ENCODE measurements at places on chromosomes 11 and 22.

- peak; percentile 93 for DNase-seq
Measured at GRCh38 chr11:122717264-122717867, 61.8 kb downstream of the UBASH3B start.

DNA sequence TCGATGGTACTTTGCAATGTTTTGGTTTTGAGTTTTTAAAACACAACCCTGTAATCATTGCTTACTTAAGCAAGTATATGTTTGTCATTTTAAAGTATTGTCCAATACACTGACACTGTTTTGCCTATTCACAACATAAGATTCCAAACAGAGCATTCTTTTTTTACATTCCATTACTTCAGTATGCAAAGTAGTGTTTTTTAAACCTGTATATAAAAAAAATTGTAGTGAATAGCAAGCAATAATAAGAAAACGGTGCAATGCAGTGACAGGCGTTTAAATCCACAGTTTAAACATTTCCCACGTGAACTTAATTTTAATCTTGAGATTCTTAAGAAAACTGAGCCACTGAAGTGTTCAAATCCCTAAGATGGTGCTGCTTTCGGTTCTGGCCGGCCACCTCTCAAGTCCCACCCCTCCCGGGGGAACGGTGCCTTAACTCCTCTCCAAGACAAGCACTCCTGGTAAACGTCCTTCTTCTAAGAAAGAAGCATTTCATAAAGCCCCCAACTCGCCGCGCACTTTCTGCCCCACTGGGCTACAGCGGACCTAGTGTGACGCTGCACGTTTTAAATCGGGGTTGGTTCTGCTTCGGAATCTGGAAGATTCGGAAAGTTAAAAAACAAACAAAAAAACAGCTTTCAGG lies 2.9 kb downstream of the PGR start:
- DNase-seq: peak; percentile 7

DNA sequence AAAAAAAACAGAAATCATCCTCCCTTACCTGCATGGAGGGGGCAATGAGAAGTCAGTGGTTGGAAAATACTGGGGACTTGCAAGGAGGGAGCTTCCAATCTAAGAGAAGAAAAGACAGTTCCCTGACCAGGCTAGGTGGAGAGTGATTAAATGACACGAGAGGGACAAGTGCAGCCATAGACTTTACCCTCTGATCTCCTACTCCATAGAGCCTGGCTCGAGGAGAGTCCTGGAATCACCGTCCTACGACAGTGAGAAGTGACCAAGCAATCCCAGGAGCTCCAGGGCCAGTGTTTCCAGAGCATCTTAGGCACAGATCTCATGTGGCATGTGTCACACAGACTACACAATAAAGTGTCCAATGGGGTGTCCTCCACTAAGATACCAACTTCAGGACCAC lies 25.7 kb downstream of the MYH9 start:
- no peak for DNase-seq

- DNase-seq: no peak
Measured at GRCh38 chr22:27125539-27125938, 468.2 kb downstream of the MIAT start.

- no peak for DNase-seq
Measured at GRCh38 chr11:131074573-131074972, 158.3 kb upstream of the SNX19 start.

GRCh38 chr11:62666259-62666926 lies 1.3 kb downstream of the CSKMT start:
- no peak for DNase-seq

DNA sequence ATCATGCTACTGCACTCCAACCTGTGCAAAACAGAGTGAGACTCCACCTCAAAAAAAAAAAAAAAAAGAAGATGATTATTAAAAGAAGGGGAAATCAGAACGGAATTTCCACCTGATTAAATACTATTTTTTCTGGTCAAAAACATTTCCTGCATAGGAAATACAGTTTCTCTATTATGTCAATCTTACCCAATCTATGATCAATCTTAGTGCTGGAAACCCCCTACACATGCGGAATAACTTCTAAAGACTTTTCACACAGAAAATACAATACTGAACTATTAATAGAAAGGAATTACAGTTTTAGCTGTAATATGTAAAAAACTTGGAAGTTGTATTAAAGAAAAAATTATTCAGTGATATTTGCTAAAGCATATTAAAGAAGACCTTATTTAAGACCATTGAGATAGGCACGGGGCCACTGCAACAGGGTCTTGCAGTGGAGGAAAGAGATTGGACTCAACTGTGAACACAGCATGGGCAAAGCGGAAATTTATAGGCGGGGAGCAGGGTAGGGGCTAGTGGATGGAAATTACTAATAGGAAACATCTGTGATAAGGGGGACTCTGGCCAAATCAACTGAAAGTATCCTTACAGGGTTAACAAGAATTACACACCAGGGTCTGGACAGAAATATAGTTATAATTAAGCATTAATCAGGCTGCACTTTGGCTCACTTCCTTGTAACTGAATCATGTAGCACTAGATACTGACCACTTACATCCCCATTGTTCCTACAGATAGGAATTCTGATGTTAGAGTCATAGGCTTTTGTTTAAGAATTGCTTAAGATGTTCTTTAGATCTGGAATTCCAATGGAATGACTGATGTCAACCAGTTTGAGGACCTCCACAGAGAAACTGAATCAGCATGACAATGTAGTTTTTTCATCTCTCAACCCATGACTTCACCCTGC lies 411.5 kb upstream of the DDI1 start:
- DNase-seq: no peak

GRCh38 chr11:1298695-1299492 lies 10.5 kb downstream of the TOLLIP start:
- peak; percentile 65 for DNase-seq

GRCh38 chr11:109106151-109106906 lies 315.7 kb upstream of the C11orf87 start:
- DNase-seq: no peak

DNA sequence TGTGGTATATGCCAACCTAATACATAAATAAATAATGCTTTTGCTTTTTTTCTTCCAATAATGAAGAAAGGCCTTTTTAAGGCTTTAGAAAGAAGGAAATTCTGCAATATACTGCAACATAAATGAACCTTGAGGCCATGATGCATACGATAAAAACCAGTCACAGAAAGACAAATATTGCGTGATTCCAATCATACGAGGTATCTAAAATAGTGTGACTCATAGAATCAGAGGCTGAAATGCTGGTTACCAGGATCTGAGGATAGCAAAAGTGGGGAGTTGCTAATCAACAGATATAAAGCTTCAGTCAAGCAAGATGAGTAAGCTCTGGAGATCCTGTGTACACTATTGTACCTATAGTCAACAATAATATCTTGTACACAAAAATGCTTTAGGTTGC lies 24.2 kb downstream of the MS4A6A start:
- no peak for DNase-seq

- DNase-seq: no peak
Measured at GRCh38 chr11:77436506-77436905, 37.4 kb downstream of the PAK1 start.

DNA sequence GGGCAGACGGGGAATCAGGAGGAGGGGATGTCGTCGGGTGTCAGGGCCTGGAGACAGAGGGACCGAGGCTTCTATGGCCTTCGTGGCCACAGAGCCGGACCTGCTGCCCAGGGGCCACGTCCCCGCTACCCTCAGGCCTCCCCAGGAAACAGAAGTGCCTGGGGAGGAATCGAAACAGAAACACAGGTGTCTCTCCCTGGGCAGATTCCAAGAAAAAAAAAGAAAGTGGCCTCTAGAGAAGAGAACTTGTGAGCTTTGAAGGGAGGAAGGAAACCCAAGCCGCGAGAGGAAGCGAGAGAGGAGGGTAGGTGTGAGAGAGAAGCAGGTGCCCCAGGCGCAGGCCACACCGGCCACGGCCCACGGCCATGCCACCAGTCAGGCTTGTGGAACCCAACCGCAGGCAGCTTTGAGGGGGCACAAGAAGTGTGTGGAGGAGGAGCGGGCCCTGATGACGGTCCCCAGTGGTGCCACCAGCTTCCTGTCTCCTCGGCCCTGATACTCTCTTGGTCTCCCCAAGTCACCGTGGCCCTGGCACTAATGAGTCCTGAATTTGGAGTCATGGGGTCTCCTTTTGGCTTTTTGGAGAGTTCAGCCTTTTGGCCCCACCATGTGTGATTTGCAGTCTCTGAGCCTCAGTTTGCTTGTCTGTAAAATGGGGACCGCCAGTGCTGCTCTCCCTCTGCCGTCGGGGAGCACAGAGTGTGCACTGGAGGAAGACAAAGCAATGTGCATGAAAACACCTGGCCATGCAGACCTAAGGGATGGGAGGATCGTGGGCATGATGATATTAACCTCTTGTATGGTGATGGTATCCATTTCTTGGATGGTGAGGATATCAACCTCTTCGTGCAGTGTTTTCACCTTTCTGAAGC lies 25.2 kb downstream of the LIF start:
- peak; percentile 95 for DNase-seq

DNA sequence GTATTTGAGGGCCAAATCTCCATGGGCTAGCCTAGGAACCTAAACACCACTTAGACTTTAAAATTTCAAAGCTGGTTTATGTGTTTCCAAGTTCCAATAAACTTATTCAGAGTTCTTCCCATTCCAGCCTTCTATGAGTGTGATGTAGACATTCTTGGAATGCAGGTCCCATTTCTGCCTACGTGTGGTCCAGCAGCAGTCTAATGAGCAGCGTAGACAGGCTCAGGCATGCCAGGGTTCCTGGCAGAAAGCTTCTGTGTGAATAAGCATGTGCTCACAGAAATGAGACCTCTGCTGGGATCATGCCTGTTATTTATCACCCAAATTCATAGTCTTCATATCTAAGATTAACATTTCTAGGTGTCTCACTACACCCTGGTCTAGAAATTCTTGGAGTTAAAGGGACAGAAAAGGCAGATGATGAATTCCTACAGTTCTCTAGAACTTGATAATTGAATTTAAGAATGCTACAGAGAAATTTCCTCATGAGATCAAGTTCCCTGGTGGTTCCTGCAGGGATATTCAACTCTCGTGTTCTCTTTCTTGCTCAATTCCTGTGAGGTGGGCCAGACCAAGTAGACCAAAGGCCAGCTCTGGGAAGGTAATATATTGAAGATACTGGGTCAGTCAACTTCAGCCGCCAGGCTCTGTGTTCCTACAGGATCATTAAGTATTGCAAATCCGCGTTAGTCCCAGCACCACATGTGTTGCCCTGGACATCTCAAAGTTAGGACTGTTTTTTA lies 17.6 kb downstream of the RNF185 start:
- no peak for DNase-seq

GRCh38 chr22:35708453-35708852 lies 9.2 kb upstream of the APOL5 start:
- DNase-seq: no peak

- no peak for DNase-seq
Measured at GRCh38 chr11:11661326-11662040, 39.7 kb upstream of the GALNT18 start.

- DNase-seq: no peak
Measured at GRCh38 chr11:86582898-86583297, 89.5 kb downstream of the ME3 start.

- no peak for DNase-seq
Measured at GRCh38 chr11:47498584-47499152, 49.7 kb upstream of the RAPSN start.

GRCh38 chr11:73420136-73420535 lies 43.9 kb downstream of the RELT start:
- no peak for DNase-seq

DNA sequence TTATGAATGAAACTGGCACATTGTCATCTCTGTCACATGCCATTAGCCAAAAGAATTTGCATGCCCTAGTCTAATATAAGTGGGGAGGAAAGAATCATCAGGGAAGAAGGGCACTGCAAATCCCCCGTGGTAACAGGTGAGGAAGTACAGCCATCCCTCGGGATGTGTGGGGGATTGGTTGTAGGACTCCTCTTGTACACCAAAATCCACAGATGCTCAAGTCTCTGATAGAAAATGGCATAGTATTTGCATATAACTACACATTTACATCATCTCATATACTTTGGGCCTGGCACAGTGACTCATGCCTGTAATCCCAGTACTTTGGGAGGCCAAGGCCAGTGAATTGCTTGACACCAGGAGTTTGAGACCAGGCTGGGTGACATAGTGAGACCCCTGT lies 109.7 kb downstream of the HIPK3 start:
- DNase-seq: no peak

- DNase-seq: no peak
Measured at GRCh38 chr11:100319691-100320090, 367.4 kb upstream of the ARHGAP42 start.

- DNase-seq: no peak
Measured at GRCh38 chr11:46696212-46696558, 4.2 kb downstream of the ARHGAP1 start.

DNA sequence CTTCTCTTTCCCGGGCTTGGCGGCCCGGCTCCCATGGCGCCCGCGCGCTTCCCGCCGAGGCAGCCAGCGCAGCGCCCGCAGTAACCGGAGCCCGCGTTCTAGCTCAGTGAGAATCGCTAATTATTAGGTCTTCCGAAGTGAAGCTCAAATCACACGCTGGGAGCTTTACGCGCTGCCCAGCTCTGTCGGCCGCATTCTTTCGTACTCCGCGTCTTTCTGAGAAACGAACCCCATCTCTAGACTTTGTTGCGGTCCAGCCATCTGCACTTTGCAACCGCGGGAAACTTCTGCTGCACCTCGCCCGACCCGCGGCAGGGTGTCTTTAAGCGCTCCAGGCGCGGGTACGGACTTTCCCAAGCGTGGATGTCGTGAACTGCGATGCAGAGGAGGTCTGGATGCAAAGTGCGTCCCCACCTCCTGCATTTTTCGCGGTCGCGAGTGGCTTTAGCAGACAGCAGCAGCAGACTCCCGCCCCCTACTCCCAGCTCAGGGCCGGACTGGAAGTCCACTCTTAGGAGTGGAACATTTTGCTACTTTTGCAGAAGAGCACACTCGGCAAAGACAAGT lies 6.0 kb upstream of the PAX6 start:
- no peak for DNase-seq

DNA sequence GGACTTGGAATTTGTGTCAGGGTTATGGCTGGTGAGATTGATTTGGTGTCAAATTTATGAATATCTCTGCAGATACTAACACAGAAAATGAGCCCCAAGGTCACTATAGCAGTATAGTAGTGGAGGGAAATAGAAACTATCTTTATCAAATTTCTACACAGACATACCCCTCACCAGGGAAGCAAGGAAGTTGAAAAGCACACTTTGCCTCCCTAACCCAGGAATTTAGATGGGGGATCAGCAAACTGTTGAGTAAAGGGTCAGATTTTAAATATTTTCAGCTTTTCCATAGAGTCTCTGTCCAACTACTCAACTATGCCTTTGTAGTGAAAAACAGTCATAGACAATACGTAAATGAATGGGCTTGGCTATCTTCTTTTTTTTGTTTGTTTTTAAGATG lies 12.8 kb downstream of the CRKL start:
- DNase-seq: no peak

GRCh38 chr11:2107521-2107920 lies 31.7 kb downstream of the IGF2 start:
- DNase-seq: no peak

Measured in common myeloid progenitor, CD34-positive (primary cell).